ENCODE measurements at places on chromosomes 1 and 21. TPM values are rescaled to one million over a fixed set of nuclear protein-coding genes. Genes with fewer than 3 reads are reported as not detected.
A peak's percentile ranks its signal among the peaks of the same experiment; 100 is the strongest.

Gene KCNJ9
- not detected for total RNA-seq

- no peak for DNase-seq
Observed at GRCh38 chr1:150696162-150696561, 792 bp downstream of the GOLPH3L start.

DNA sequence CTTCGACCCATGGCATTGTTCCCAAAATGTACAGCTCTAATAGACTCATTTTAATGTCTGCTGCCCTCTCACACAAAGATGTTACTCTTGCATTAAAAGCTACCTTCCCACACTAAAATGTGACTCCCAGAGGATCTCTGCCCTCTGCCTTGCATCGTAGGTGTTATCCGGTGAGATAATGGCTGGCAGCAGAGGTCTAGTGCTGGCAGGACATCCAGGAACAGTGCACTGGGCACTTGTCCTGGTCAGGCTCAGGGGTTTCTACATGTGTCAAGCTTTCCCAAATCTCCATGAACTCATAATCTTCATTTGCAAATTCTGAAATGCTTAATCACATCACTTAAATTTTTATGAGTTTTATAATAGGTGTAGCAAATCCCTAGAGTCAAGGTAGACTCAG lies 310.6 kb downstream of the LRRIQ3 start:
- DNase-seq, result no peak

- no peak for DNase-seq
Observed at GRCh38 chr1:83511146-83511726, 487.7 kb downstream of the TTLL7 start.

DNA sequence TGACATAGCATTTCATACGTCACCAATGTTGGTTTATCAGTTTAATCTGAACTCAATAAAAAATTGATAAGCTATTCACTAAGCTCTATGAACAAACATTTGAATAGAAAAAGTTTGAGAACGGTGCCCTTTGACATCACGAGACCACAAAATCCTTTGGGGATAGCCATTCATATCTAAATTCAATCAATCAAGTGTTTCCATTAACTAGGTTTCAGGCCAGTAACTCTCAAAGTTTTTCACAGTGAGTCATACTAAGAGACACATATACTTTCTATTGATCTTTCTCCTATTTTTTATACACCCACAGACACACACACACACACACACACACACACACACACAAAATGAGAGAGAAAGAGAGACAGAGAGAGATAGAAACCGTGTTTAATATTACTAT lies 235.4 kb upstream of the SNX7 start:
- DNase-seq, result no peak

Gene ADAM30
- total RNA-seq, result not detected

GRCh38 chr1:26142159-26142558 lies 16.7 kb upstream of the FAM110D start:
- no peak for DNase-seq

DNA sequence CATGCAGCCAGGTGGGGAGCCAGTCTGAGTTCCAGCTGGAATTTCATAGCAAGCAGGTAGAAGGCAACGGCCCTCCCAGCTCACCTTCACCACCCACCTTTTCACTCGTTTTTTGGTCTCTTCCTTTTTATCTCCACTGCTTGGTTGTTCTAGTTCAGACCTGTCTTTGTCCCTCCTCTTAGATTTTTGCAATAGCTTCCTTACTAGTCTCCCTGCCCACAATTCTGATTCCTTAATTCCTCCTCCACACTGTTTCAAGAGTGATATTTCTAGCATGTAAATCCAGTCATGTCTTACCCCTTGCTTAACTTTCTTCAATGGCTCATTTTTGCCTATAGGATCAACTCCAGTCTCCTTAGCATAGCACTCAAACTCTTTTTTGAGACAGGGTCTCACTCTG lies 119.6 kb downstream of the TMEM53 start:
- no peak for DNase-seq

- no peak for DNase-seq
Observed at GRCh38 chr21:43757601-43758000, 18.5 kb downstream of the CSTB start.

Gene SMG7
- 69.7 TPM for total RNA-seq

Gene WNT2B
- 0.04 TPM for total RNA-seq

GRCh38 chr1:187018291-187018690 lies 189.5 kb downstream of the PLA2G4A start:
- DNase-seq, result no peak

Gene WNT4
- total RNA-seq, result not detected

Gene CACNA1E
- 0.04 TPM for total RNA-seq

- DNase-seq, result no peak
Observed at GRCh38 chr1:153253693-153254092, 5.8 kb upstream of the LORICRIN start.

Gene CD1B
- total RNA-seq, result not detected

GRCh38 chr1:12015499-12015898 lies 3.8 kb upstream of the MIIP start:
- no peak for DNase-seq

Gene CTSS
- total RNA-seq, result 10.3 TPM

DNA sequence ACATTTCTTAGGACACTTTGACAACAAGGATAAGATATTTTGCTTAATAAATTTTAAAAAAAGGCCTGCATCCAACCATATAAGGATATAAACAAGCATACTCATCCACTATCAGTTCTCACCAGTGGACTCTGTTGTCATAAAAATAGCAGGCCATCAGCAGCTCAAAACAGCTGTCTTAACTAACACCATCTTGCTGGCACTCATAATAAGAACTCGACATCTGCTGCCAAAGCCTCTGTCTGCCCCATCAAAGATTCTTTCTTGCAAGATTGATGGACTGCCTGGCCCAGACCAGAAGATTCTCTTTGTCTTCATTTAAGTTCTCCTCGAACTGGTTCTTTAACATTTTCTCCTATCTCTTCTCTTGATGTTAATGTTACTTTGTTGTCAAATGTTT lies 10.1 kb downstream of the JMJD4 start:
- no peak for DNase-seq

DNA sequence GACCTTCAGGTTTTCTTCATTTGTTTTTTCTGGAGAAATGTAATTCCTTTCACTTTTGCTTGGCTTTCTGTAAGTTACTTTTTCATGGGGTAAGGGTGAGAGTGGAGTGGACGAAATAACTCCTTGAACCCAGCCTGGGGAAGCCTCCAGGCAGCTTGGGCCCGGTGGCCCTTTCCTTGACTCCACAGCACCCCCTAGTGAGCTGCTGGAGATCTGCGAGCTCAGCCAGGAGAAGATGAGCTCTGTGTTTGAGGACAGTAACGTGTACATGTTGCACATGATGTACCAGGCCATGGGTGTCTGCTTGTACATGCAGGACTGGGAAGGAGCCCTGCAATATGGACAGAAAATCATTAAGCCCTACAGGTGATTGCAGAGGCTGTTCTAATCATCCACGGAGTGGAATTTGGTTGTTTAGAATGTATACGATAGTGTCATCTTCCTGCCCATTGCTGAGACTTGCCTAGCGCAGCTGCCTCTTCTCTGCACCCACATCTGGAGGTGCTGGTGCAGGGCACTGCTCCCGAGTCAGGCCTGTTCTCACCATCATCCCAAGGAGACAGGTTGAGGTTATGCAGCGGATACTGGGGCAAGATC lies 51.0 kb downstream of the SMYD2 start:
- peak; percentile 81 for DNase-seq

- no peak for DNase-seq
Observed at GRCh38 chr21:45055861-45056260, 18.5 kb upstream of the ADARB1 start.

Gene AMY1C
- total RNA-seq, result not detected

Gene OR2T35
- not detected for total RNA-seq

Gene CDA
- total RNA-seq, result not detected

Gene CCDC17
- 2.0 TPM for total RNA-seq

DNA sequence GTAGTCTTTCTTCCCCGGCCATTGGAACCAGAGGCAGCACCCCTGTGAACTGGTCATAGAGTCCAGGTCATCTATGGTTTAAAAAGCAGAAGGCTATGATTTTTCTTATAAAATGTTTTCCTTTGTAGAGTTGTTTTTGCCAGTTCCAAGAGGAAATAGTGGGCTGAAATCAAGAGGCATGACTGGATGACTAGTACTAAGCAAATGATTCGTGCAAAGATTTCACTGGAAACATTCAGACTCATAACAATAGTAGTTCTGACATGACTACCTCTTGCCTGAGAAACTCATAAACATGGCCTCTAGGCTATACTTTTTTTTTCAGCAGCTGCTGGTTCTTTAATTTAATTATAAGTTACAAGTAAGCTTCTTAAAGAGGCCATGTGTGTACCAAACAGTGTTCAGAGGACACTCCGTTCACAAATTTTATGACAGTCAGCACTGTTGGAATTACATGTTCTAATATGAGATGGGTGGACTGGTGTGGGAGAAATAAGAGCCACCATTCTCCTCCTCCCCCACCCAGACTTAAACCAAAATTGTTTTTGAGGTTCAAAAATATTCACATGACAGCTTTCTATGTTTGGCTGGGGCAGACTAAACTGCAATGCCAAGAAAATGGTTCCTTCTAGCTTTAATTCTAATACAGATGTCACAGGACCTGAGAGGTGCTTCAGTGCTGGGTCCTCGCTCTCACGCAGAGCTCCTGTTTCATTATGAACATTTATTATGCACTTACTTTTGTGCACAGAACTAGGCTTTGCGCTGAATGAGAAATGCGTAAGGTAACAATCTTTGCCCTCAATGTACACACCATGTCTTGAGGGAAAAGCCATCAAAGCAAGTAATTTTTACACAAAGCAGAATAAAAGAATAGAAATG lies 147.5 kb downstream of the ZC3H11B start:
- DNase-seq, result no peak

DNA sequence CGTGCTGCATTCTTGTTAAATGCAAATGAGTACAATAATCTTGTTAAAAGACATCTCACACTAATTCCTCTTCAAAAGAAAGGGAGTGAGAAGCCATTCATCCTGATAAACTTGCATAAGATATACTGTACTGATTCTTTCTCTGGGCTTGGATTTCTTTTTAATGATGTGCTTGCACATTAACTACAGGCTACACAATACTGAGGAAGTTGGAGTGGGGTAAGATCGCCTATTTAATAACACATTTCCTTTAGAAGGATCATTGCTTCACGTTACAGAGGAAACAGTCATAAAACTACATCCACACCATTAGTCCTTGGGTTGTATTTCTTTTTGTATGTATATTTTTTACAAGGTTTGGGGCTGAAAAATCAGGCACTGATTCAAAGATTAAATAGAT lies 36.6 kb downstream of the NRIP1 start:
- DNase-seq, result no peak

Gene GBP6
- not detected for total RNA-seq

- peak; percentile 80 for DNase-seq
Observed at GRCh38 chr1:10510520-10511493, 36.1 kb downstream of the PEX14 start.

DNA sequence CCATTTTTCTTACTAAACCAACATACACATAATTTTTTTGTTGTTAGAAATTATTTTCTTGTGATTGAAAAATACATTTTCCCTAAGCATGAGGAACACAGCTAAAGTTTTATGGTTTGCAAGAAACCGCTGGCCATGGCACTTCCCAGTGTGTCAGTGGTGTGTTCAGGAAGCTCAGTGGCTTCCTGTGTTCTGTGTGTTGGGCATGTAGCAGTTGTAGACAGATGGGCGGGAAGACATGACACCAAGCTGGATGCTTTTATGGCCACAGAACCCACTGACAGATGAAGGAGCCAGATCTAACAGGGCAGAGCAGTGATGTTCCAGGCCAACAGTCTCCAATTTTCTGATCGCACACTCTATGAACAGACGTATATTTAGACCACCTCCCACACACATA lies 119.8 kb downstream of the GALNT2 start:
- no peak for DNase-seq

DNA sequence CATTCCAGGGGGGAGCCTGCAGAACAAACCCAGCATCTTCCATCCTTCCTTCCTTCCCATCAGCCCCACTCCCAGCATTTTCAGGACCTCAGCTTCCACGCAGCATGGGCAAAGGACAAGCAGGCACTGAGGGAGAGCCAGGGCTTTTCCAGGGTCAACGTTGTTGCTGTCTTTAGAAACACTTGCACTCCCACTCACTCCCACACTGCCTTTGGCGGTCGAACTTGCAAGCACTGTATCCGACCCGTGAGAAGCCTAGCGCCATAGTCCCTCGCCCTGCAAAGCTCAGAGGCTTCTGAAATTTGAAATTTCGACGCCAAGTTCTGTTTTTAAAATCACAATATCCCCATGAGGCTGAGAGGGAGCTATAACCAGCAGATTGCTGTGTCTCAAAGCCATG lies 47.4 kb downstream of the KCNAB2 start:
- no peak for DNase-seq

Gene LAD1
- total RNA-seq, result 0.25 TPM

- DNase-seq, result peak; percentile 80
Observed at GRCh38 chr21:43611598-43612369, 47.5 kb downstream of the HSF2BP start.

Gene GPR25
- not detected for total RNA-seq

DNA sequence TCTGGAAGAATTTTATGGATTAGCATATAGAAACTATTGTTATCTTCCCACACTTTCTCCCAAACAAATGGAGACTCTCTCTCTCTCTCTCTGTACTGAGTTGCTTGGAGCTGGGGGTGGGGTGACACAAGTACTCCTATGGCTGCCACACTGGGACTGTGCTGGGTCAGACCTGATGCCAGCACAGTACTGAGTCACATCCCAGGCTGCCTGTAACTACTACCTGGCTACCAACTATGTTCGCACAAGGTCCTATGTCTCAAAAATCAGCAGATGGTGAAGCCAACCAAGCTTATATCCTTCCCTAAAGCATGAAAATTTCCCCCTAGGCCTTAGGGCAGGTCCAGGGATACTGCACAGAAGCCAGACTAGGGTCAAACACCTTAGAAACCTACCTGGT lies 66.6 kb downstream of the FAF1 start:
- no peak for DNase-seq

Gene SDE2
- total RNA-seq, result 50.5 TPM

DNA sequence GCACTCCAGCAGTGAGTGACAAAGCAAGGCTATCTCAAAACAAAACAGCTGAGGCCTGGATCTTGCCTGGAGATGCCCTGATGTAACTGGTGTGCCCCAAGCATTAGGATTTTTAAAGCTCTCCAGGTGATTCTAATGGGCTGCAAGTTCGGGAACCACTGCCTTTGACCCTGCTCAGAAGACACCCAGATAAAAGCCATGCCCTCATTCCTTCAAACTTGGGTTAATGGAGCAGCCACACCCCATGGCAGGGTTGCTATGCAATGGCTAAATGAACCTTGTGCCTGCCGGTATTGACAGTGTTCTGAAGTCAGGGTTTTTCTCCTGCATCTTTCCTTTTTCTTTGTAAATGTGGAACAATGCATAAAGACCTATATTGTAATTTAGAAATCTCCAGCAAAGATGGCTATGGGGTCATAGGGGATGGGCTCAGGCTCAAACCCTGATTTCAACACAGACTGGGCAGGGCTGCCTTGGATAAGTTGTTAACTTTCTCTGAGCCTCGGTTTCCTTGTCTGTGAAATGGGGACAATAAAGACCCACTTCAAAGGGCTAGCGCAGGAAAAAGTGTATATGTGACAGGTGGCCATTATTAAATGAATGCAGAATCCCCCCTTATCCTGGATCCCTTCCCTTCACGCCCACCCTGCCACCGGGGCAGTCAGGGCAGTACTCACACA lies 453 bp downstream of the TFF3 start:
- DNase-seq, result no peak

Gene EVA1C
- total RNA-seq, result not detected

GRCh38 chr1:12548279-12548972 lies 69.6 kb downstream of the DHRS3 start:
- DNase-seq, result no peak
